Right atrium auricular region (tissue), 2 donors: ENCODE measurements at places on chromosomes 1 and 21. TPM values are rescaled to one million over a fixed set of nuclear protein-coding genes. Genes with fewer than 3 reads are reported as not detected.

DNA sequence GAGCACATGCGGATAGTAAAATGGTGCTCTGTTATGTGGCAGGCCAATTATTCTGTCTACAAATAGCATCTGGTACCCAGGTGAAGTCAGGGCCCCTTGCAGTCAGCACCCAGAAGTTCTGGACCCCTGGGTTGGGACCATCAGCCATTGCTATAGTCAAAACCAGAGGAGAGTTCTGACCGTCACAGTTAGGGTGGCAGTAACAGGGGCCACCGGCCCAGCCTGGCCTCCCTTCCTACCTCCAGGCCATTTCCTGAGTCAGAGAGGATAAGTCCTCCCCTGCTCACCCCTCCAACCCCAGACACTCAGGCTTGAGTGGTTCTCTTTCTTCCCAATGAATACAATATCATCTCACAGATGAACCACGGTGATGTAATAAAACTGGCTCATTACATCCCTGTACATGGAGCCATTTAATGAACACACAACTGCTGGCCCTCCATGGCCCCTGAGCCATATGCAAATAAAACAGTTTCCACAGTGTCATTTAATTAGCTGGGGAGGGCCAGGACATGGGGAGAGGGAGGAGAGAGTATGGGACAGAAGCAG is 673.6 kb downstream of the MATN1 start:
- no peak for DNase-seq

DNA sequence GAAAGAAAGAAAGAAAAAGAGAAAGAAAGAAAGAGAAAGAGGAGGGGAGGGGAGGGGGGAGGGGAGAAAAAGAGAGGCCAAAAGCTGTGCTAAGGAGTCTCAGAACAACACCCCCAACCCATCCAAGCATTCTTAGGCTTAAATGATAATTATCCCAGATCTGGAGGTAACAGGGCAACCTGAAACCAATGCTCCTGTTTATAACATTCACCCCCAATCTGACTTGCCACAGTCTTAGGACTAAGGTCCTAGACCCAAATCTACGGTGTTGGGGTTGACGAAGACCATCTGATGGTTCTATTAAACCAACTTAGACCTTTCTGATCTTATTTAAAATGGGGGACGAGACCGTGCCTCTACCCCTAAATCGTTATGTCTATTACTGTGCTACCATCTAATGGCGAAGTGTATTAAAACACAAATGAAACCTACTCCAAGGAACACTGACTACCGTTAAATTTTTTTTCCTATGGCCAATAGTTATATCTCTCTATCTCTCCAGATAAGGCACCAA is 119.3 kb upstream of the CDC42BPA start:
- DNase-seq = no peak

- DNase-seq = no peak
Observed at GRCh38 chr21:15894596-15894995, 164.8 kb downstream of the USP25 start.

DNA sequence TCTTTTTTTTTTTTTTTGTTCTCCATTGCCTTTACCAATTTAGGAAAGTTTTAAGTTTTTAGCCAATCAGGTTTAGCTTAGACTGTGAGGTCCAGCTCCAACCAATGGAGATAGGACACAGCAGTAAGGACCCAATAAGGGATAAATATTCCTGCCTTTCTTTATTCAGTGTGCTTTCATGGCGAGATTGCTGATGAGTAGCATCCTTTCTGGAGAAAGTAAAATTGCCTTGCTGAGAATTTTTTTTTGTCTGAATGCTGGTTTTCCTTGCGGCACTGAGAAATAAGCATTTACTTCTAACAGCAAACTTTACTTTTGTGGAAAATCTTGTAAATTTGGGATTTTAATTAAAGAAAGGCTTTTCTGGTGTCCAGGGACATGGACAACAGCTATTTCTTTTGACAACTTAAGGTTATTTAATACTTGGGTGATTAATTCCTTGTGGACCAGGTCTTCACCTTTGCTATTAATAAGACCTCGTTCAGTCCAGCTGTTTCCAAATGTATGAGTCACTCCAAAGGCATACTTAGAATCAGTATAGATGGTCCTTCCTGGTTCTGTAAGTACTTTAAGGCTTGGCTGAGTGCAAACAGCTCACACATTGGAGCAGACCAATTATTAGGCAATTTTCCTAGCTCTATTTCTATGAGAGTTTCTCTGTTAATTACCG is 54.1 kb downstream of the SERINC2 start:
- DNase-seq = no peak

DYNLT5 gene
- total RNA-seq = 0.85 TPM

TSPAN2 gene
- 17.4 TPM for total RNA-seq
